Amniotic epithelial cell (primary cell): ENCODE measurements at places on chromosomes 6 and 20.

- no peak for DNase-seq
Measured at GRCh38 chr6:15598273-15598798, 64.5 kb downstream of the DTNBP1 start.

DNA sequence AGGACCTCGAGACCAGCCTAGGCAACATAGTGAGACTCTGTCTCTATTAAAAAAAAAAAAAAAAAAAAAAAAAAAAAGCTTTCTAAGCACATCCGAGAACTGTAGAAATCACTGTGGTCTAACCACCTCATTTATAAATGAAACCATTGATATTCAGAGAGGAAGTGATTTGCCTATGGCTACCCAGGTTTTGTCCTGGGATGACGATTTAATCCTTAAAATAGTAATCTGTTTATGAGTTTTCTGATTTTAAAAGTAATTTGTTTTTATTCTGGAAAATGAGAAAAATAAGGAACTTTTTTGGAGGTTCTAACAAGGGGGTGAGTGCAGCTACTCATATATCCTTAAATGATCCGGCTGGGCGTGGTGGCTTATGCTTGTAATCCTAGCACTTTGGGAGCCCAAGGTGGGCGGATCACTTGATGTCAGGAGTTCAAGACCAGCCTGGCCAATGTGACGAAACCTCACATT lies 6.5 kb upstream of the BTN3A2 start:
- no peak for DNase-seq

- no peak for DNase-seq
Measured at GRCh38 chr20:33284284-33284683, 1.3 kb downstream of the BPIFB1 start.

DNA sequence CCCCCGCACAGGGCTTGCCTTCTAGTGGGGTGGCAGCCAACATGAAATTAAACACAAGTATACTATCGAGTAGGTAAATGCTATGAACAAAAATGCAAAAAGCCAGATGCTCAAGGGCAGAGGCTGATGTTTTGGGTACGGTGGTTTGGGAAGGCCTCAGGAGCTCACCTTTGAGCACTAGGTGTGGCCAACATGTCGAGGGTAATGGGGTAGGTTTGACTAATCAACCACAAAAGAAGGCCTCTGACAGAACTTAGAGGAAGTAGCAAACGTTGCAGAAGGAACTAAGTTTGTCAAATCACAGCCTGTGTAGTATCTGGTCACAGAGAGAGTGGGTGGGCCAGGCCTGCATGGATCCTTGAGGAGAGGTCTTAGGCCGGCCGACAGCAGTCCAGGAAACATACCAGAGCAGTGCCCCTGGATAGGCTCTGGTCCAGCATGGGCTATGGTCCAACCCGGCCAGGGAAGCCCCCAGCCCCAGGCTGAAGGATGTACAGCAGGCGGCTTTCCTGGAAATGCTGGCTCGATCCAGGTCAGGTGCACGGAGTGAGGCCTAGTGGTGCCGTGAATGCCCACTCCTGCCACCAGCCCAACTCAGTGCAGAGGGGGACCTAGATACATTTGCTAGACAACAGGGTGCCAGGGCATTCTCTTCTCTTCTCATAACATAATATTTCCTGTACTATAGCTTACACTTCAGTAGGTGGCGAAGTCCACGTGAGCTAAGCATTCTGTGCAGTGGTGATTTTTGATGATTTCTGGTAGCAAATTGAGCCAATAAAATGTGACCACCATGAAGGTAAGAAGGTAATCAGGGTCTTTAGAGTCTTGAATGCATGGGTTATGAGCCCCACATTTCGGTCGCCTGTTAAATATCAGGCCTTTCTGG lies 56.3 kb upstream of the CD93 start:
- DNase-seq, result no peak

DNA sequence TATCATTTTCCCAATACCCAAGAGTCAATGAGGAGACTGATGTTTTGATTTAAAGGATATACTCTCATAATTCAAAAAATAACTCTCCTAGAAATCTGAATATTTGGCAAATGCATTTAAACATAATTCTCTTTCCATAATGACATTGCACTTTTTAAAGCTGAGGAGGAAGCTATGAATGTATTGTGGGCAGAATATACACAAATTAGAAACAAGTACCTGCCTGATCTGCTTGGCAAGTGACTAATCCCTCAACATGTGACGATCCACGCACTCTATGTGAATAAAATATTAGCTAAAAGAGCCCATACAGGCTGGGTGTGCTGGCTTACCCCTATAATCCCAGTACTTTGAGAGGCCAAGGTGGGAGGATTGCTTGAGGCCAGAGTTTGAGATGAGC lies 88.3 kb upstream of the CCDC28A start:
- no peak for DNase-seq

GRCh38 chr6:25754535-25754934 lies at the start of gene SLC17A4:
SLC17A4 (plus strand) TSS chr6:25754742; CDS start chr6:25761963, 7,221 bp downstream.
- DNase-seq, result no peak

DNA sequence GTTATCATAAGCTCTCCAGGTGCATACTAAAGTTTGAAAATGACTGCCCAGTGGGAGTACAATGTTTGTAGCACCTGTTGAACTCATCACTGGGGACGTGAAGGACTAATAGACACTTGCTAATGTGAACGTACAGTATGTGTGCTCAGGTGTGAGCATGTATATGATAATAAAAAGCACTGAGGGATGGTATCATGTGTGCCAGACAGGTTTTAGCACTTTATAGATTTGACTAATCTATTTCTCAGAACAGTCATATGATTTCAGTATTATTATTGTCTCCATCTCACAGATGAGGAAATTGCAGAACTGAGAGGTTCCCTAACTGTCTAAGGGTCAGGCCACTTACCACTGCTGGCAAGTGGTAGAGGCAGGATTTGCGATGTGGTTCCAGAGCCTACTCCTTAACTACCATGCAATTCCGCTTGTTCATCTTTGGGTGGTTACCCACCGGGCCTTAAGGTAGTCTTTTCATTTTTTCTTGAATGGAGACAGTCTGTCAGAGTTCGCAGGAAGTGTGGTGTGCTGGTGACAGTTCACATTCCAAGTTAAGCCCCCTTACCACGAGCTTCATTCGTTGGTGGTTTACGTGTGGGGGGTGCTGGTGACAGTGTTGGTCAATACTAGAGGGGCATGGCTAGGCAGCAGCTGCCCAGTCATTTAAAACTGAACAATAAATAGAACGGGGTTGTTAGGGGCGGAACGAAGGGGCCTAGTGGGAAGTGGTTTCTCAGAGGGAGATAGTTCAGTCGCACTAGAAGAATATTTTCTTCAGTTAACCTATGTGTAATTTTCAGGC lies 46.8 kb downstream of the RREB1 start:
- DNase-seq, result no peak

GRCh38 chr6:42269974-42270510 lies 52.4 kb upstream of the MRPS10 start:
- DNase-seq, result no peak

- peak; percentile 96 for DNase-seq
Measured at GRCh38 chr6:169269180-169270076, 15.8 kb upstream of the THBS2 start.

- no peak for DNase-seq
Measured at GRCh38 chr20:57287007-57287880, 20.8 kb upstream of the BMP7 start.

- no peak for DNase-seq
Measured at GRCh38 chr6:73644941-73645591, 8.7 kb downstream of the SLC17A5 start.

DNA sequence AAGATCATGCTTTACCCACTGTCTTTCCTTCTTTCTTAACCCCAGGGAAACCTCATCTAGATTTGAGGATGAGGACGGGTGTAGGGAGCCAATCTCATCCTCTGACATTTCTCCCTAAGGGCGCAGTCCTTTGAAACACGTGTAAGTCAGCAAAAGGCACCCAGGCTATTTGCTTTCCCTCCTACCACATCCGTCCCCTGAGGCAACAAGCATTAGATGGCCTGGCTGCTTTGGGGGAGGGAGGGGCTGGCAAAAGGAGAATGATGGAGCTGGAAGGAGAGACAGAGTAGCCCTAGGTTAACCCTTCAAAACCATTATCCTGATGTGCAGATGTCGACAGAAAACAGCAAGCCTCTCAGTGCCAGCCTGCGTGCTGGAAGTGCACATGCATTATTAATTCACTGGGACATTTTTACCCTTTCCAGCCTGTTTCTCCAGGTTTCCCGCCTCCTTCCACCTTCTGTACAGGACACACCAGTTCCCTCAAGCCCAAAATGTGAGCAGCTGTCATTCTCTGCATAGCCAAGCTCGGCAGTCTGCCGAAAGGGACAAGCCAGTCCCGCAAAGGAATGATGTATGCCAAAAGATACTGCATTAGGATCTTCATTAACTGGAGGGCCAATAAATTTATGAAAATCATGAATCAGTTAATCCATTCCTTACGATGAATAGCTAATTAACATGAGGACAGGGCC lies 547.2 kb downstream of the CD83 start:
- DNase-seq, result no peak

GRCh38 chr6:91127752-91128151 lies 540.9 kb upstream of the MAP3K7 start:
- no peak for DNase-seq

DNA sequence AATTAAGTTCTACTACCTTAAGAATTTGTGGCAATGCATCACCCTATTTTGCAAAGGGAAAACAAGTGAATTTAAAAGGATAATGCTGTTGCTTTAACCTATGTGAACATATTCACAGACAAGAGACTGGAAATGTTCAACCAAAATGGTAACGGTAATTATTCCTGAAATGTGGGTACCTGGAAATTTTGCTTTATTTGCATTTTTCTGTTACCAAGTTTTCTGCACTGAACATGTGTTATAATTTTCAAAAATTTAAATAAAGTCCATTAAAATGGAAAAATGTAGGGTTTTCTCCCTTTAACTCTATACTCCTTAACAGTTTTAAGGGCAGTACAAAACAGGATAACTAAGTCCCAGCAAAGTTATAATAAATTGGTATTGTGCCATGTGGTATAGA lies 66.4 kb downstream of the EPB41L2 start:
- no peak for DNase-seq

DNA sequence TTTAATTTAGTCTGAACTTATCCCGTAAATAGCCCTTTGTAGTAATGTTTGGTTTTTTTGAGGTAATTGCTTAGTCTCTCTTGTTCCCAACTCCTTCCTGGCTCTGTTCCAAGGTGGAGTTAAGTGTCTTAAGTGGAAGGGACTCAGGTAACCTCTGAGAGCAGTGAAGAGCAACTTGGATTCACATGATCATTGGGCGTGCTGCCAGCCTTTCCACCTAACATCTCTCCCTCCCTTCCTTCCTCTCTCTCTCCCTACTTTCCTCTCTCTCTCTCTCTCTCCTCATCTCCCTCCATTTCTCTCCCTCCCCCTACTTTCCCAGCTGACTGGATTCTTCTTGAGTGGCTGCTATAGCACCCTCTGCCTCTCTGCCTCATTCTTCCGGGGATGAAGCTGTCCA lies 232.9 kb upstream of the SASH1 start:
- peak; percentile 1 for DNase-seq

- no peak for DNase-seq
Measured at GRCh38 chr20:34915131-34915530, 38.7 kb downstream of the ACSS2 start.

DNA sequence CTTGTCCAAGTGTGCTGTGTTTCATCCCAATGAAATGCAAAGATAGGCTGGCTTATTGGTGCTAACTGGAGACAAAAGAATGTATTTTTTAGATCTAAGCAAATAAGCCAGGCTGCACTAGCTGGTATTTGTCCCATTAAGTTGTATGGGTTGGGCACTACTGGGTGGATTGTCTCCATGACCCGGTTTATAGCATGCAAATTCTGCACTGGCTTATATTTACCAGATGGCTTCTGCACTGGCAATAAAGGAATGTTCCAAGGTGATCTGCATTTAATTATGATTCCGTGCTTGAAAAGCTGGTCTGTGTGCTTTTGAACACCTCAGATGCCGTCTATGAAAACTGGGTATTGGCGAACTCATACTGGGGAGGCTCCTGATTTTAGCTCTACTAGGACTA lies 61.4 kb upstream of the MOCS1 start:
- no peak for DNase-seq

GRCh38 chr6:8207869-8208191 lies 105.5 kb upstream of the EEF1E1 start:
- no peak for DNase-seq

DNA sequence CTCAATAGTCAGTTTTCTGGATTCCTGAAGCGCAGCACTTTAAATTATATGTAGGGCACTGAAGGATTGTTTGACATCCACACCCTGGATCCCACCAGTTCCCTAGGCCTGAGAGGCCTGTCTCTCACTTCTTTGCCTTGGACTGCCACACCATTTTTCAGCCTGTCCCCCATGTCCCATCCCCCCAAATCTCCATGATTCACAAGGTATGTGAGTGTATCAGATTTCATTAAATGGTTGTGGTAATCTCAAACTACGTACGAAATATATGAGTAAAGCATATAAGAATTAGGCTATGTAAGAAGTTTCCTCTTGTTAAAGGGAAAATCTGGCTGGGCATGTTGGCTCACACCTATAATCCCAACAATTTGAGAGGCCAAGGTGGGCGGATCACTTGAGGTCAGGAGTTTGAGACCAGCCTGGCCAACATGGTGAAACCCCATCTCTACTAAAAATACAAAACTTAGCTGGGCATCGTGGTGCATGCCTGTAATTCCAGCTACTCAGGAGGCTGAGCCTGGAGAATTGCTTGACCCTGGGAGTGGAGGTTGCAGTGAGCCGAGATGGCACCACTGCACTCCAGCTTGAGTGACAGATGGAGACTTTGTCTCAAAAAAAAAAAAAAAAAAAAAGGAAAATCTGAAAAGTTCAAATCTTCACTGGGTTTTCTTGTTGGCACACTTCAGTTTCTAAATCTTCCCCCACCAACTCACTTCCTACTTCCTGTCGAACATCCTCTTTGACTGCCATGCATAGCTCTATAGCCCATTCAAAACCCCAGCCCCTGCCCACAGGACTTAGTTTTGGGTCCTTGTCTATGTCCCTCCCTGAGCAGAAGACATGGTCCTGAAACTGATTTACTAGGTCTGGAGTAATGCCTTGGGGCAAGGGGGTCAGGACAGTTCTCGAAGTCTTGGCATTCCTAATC lies 97.3 kb upstream of the SHLD1 start:
- DNase-seq, result peak; percentile 86

DNA sequence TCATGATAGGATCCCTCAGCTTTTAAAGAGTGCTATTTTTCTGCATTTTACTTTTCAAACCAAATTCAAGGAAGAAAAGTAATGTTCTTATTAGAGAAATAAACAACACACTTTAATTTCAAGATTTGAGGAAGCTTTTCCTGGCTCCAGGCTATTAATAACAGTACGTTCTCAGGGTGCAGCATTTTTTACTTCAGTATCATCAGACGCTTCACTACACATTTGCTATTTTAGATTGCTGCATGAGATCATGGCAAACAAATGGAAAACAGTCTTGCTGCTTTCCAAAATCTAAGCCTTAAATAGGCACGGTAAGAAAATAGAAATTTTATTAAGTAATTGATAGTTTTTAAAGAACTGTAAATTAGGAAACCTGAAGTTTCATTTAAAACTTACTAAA lies 253.6 kb upstream of the EXOC2 start:
- DNase-seq, result no peak

DNA sequence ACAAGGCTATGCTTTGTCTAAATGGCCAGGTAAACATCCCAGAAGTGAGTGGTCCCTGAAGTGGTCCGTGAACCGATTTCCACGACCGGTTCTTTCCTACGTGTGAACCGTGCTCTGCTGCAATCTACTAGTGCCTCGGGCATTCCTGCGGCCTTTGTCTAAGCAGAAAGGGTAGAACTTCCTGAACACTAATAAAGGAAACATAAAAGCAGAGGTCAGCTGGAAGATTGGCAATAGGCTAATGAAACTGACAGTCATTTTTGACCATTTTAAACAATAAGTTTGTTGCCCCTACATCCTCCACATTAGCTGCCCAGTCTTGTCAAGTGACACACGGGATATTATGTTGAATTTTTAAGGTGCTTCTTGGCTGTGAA lies 410.0 kb downstream of the PLCB1 start:
- DNase-seq, result no peak

- no peak for DNase-seq
Measured at GRCh38 chr6:30743099-30744053, 889 bp upstream of the FLOT1 start.
